Epithelial cell of prostate (primary cell): ENCODE measurements at places on chromosomes 12 and 14.

GRCh38 chr14:24670594-24670993, 36.6 kb upstream of the GZMB start:
- no peak for DNase-seq

DNA sequence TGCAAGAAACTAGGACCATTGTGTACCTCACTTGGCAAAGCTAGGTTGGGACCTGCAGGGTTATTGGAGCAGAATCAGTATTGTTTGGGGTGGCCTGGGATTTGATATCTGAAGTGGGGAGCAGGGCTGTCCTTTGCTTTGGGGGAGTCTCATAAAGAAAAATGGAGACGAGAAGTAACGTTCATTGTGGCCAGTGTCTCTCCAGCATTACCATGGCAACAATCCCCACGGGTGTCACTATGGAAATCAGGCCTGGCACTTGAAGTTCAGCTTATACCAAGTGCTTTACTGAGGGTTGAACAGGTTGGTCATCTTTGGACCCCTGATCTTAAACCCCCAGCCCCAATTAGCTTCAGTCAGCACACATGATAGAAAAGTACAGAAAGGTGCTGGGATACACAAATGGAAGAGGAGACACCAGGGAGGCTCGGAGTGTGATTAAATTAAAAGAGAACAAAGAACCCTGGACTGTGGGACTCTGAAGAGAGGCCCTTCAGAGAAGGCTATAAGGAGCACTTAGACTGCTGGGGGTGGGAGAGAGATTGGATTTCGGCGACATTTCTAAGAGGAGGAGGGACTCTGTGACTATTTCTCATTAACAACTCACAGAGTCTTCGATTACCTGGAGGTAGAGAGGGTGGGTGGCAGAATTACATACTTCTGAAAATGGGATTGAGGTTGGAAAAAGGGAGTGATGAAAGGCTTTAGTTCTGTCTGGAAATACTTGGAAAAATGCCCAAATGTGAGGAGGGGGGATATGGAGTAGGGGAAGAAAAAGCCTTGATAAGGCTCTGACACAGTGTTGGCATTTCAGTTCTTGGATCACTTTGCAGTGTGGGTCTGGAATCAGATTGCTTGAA, 3.7 kb downstream of the KIF5A start:
- DNase-seq = no peak

DNA sequence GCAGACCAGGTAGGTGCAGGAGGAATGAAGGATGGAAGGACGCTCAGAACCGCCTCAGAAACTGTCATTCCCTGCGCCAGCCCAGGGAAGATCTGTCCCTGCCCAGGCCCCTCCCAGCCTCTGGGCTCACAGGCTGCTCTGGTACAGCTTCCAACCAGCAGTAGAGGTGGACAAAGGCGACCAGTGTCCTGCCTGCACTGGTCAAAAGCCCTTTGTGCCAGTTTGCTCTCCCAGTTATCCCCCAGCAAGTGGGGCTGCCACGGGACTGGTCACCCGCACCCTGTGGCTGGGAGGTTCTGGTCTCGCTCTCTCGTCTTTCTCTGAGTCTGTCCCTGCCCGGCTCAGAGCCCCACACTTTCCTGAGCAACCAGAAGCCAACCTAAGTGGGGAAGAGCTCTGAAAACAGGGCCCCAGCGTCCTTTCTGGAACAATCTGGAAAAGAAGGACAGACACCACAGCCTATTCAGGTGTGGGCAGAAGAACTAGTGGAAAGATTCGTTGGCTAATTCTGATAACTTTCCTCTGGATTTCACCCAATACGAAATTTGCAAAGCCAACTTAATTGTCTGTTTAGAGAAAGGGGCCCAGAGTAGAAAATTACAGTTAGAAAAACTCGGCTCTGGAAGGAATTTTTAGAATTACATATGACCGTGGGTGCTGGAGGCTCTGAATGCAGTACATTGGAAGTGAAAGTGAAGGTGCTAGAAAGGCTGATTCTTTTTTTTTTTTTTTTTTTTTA, 21.7 kb downstream of the SNRNP35 start:
- no peak for DNase-seq

GRCh38 chr14:66442953-66443571, 43.1 kb upstream of the CCDC196 start:
- no peak for DNase-seq

GRCh38 chr12:128808651-128809050, 15.1 kb downstream of the SLC15A4 start:
- DNase-seq = no peak

GRCh38 chr12:86663716-86664115, 407.5 kb upstream of the MGAT4C start:
- DNase-seq = no peak

- no peak for DNase-seq
Observed at GRCh38 chr12:69231479-69231878, 7.9 kb upstream of the CPSF6 start.

- no peak for DNase-seq
Observed at GRCh38 chr12:84889818-84890217, 22.8 kb downstream of the SLC6A15 start.

DNA sequence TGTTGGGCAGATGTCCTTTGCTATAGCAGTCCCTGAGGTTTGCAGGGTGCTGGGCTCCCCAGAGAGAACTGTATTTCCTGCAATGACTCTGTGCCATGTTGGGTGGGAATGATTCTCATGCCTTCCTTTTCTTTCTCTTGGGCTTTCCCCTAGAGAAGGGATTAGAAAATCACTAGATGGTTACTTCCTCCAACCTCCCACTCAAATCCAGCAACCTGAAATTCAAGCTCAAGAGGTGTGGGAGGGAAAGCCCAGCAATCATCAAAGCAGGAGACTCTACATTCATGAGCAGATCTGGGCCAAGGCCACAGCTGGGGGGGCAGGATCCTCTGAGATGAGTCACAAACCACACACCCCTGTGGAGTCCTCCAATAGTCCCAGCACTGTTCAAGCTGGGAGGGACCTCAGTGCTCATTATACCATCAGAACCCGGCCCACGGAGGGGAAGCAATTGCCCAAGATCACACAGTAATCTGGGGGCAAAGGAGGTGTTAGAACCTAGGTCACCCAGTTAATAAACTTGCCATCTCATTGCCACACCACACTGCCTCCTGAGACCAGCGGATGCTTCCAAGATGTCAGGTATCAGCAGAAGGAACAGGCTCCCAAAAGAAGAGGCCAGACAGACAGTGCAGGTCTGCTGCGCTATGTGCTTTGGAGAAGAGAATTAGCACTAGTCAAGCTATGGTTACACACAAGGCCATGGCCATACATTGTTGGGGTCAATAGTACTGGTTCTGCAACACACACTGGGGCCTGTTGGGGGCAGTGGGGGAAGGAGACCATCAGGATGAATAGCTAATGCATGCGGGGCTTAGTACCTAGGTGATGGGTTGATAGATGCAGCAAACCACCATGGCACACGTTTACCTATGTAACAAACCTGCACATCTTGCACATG, 65.7 kb downstream of the TTC9 start:
- peak; percentile 83 for DNase-seq

DNA sequence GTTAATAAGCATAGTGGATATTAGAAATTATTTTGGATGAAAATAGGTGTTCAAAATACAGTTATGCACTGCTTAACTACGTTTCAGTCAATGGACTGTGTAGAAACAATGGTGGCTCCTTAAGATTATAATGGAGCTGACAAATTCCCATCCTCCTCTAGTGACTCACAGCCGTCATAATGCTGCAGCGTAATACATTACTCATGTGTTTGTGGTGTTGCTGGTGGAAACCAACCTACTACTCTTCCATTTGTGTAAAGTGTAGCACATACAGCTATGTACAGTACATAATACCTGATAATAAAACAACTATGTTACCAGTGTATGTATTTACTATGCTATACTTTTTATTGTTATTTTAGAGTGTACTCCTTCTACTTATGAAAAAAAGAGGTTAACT, 111.2 kb upstream of the TMCC3 start:
- peak; percentile 91 for DNase-seq

GRCh38 chr12:53816360-53817020, 64.7 kb upstream of the CISTR start:
- DNase-seq = no peak

GRCh38 chr14:33127531-33127930, 188.9 kb downstream of the NPAS3 start:
- no peak for DNase-seq

- peak; percentile 68 for DNase-seq
Observed at GRCh38 chr14:53670701-53671100, 285.9 kb downstream of the BMP4 start.

- DNase-seq = no peak
Observed at GRCh38 chr12:49534731-49535278, 4.0 kb upstream of the KCNH3 start.

GRCh38 chr12:71195338-71195896, 37.6 kb upstream of the TSPAN8 start:
- DNase-seq = no peak

- DNase-seq = no peak
Observed at GRCh38 chr12:28424965-28425364, 234.7 kb downstream of the CCDC91 start.

- DNase-seq = no peak
Observed at GRCh38 chr14:29111554-29111953, 345.0 kb downstream of the FOXG1 start.

GRCh38 chr12:97967831-97968230, 505.2 kb downstream of the RMST start:
- DNase-seq = no peak

DNA sequence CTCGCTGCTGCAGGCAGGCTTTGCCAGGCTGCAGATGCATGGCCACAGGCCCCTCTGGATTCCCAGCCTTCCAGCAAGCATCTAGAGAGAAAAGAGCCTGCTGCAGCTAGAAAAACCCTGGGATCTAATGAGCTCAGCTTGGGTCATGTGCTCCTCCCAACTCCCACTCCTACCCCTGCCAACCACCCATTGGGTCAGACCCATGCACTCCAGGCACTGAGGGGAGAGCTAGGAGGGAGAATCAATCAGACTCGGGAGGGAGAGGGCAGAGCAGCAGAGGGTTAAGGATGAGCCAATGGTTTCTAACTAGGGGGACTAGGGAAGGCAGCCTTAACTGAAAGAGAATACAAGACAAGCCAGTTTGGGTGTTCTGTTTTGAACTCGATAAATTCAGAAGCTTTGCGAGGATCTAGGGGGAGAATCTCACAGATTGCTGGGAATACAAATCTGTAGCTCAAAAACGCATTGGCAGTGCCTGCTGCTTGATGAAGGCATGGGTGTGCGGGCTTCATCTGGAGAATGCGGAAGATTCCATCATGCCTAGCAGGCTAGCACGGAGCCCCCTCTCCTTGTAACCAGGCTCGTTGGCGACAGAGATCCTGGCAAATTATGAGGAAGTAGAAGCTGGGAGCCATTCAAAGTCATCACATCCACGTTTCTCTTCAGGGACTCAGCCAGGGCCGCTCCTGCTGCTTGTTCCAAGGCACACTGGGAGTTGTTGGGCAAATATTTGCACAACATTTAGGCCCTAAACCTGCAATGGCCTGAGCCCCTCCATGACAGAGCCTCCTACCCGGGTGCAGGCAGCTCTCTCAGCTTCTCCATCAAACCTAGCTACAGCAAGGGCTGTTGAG, 56.4 kb downstream of the VCPKMT start:
- no peak for DNase-seq

- peak; percentile 45 for DNase-seq
Observed at GRCh38 chr14:22791301-22791700, 23.9 kb downstream of the SLC7A7 start.

DNA sequence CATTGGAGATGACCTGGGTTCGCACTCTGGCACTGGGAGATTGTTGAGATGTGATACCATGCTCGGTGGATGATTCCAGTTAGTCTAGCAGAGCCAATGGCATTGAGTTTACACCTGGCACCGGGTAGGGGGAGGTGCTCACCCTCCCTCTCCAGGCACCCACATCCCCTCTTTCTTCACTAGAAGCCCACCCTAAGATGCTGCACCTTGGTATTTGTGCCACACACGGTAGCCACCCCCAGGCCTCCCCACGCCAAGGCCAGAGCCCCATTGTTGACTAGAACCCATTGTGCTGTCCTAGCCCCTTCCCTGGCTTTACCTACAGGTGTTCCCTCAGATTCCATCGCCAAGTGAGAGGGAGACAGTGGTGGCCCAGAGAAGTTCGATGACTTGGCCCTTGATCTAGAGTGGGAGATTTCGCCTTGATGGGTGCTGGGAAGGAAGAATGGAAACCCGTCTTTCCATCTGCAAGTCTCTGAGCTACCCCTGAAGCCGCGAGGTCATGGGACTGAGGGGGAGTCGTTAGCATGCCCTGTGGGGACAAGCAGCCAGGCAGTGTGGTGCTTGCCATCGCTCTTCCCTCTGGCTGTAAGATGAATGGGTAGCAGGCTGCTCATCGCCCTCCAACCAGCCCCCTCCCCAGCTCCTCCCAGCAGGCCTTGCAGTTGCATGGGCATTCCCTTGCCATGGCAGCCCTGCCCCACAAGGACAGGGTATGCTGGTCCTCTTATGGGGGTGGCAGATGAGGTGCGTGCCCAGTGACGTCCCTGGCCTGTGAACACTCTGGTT, 8.7 kb downstream of the CCND2 start:
- no peak for DNase-seq

DNA sequence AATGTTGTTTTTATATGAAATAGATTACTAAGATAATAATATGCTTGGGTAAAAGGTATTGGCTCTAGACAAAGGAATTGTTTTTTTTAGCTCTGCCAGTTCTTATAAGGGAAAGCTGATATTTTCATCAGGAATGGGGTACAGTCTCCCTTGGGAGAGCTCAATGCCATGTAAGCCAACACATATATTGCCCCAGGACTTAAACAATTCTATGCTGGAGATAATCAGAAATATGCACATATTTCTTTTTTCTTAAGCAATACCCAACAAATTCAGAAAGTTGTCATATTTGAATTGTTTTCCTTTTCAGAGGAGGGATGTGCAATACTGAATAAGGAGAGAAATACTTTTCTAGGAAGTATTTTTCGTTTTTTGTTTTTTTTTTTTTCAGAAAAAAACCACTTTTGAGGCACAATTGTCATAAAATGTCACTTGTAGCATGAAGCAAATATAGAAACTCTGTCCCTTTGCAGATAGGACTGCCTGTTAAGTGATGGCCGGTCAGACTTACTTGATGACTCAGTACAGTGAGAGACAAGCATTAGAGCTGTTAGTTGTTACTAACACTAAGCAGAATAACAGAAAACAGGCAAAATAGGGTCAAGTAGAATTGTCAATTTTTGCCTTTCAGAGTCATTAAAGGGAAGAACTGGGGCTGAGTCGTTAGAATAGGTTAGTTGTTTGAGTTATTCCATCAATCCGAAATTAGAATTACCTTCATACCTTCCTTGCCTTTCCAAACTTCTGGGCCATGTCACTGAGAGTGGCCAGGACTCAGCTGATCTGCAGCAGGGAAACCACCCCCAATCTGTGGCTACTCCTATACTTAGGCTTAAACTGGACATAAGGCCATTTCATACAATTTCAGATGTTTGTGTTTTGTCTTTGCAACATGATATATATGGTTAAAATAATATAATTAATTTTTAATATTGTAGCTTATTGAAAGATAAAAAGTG, 168.1 kb downstream of the SLC38A4 start:
- no peak for DNase-seq

GRCh38 chr12:119235197-119235751, 56.5 kb downstream of the HSPB8 start:
- no peak for DNase-seq

GRCh38 chr12:118870551-118870950, 110.8 kb upstream of the SRRM4 start:
- DNase-seq = no peak

- DNase-seq = no peak
Observed at GRCh38 chr12:14621826-14622225, 54.1 kb upstream of the PLBD1 start.
